ENCODE measurements at places on chromosomes 3 and 15.

DNA sequence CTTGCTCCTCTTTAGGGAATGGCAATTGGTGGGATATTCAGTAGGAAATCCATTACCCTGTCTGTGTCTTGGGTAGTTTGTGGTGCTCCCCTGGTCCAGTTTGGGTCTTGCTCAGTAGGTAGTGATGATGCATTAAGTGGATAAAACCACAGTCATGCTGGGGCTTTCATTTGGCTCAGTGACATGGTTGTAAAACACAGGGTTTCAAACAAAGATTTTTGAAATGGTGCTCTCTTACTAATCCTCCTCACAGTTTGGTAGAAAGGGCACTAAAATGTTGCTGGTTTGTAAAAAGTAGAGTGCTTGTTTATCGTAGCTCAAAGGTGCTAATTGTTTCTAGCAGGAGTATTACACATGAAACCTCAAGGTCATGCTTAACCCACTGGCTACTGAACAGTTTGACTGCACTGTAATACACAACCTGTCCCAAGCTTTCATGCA is 22.9 kb downstream of the BBX start:
- no peak for DNase-seq

DNA sequence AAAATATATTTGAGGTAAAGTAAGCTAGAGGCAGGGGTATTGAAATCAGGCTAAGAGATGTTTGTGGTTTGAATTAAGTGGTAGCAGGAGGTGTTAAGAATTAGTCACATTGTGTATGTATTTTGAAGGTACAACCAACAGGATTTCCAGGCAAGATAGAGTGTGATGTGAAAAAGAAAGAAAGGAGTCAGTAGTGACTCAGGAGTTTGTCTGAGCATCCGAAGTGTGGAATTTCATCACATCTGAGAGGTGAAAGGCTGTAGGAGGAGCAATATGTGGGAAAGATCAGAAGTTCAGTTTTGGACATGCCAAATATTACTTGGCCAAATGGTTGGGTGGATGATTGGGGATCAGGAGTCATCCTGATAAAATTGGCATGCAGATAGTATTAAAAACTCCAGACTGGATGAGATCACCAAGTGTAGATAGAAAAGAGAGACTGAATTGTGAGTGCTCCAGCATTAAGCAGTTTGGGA is 32.1 kb upstream of the EBLN2 start:
- no peak for DNase-seq

GRCh38 chr3:59677747-59678702 is 628.2 kb upstream of the CFAP20DC start:
- DNase-seq, result no peak

DNA sequence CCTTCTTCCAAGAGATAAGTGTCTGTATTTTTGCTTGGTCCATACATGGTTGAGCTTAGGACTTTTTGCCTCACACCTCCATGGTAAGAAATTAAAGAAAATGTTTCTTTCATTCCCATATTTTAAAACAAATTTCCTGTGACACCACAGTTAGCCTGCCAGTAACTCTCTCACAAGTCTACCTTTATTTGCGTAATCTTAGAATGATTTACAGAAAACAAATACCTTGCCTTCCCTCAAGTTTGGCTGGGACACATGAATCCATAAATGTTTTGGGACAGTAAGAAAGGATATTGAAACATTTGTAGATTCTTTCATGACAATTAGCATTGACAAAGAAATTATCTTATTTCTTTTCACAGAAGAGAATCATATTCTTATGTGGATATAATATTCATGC is 3.8 kb upstream of the ARL14 start:
- DNase-seq, result no peak

DNA sequence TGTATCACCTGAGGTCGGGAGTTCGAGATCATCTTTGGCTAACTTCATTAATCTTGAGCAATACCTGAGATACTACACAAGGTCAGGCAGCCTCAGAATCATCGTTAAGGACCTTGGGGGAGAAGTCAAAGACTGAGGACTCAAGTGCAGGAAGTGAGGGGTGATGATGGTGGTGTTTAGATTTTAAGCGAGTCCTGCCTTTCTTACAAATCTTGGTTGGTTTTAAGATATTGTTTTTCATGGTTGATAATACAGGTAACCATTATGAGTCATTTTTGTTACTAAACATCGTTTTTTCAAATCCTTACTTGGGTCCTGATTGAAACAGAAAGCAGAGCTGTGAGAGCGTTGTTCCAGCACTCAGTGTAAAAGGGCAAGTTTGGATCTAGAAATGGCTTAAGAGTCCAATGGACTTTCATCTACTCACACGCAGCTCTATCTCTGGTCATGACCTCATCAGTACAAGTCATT is 4.1 kb downstream of the RASGRP1 start:
- DNase-seq, result no peak

DNA sequence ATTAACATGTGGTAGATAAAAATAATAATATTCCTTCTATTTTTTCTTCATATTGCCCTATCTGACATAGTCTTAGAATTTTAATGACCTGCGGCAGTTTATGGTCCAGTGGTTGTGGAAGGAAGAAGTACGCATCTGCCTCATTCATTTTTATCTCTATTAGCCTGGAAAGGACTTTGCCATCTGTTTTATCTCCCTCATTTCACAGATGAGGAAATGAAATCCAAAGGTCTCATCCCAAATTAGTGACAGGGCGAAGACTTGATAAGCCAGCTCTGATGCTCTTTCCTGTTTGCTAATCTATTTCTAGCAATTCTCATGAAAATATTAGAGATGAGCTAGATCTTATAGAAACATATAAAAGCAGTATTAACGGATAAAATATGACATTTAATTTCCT is 113.3 kb downstream of the KLHL25 start:
- DNase-seq, result no peak

- DNase-seq, result no peak
Measured at GRCh38 chr3:14236902-14237301, 58.3 kb downstream of the LSM3 start.

GRCh38 chr15:28933710-28934445 is 48.1 kb downstream of the APBA2 start:
- DNase-seq, result no peak

DNA sequence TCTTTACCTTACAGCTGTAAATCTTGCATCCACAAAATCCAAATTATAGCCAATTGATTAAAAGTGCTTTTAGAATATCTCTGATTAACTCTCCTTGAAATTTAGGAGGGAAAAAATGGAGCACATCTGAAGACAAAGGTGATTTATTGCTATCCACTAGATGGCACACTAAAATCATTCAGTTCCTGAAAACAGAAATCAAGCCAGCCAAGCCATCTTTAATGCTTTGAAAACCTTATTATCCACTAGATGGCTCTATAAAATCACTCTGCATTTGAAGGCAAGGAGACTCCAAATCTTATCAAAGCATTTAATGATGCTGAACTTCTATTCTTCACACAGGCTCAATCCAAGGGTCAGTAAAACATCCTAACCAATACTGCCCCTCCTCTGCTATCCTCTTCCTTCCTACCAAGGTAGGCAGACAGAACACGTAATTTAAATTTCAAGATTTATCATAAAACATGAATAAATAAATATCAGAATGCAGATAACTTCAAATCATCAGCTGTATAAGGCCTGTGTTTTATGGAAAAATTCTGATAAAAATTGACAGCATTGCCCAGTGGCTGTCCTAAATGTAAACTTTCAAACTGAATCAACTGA is 48.4 kb downstream of the GOLIM4 start:
- peak; percentile 87 for DNase-seq

DNA sequence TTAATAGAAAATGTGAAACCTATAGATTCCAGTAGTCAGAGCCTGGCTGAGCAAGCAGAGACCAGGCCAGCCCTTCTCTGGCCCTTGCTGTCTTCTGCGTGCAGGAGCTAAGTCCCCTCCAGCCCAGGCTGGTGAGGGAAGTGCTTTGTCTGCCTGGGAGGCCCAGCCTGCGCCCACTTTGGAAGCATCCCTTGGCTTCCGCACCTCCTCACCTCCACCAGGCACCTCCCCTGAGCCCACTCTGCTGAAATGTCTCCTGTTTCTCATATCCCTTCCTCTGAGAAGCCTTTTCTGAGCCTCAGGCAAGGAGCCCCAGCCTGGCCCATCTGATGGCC is 45.3 kb downstream of the ALDH1L1 start:
- DNase-seq, result no peak

DNA sequence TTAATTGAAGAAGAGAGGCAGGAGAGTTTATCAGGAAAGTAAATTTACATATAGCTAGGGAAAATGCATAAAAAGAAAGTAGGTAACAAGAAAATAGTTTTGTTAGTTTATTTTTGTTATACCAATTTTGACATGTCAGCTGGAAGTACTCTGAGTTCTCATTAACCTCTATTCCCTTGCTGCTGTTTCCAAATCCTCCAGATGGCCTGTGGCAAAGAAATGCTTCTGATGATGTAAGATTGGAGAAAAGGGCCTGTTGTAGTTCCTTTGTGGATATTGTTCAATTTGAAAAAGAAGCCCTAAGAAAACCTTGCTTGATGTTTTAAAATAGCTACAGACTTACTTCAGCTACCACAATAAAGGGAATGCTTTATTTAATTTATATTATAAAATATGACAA is 192.9 kb upstream of the SLITRK3 start:
- no peak for DNase-seq

- DNase-seq, result no peak
Measured at GRCh38 chr3:55964491-55964985, 477.4 kb upstream of the WNT5A start.

GRCh38 chr15:91784973-91785709 is 68.4 kb upstream of the SLCO3A1 start:
- no peak for DNase-seq

- no peak for DNase-seq
Measured at GRCh38 chr3:161339517-161340500, 31.5 kb downstream of the SPTSSB start.

DNA sequence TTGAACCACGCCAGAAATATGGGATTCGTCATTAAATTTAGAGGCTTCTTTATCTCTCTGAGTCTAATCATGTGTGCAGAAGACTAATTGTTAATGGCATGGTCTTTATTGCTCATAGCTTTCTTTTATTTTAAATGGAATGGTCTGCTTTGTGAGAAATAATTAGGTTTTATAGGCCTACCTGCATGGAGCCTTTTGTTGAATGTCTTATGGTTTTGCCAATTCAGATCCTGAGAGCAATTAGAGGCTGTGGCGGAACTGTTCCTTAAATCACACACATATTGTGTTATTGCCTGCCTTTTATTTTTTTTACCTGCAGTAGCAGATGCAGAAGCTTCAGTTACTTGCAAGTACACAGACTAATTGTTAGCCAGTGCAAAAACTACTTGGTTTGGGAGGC is 306.2 kb downstream of the NLGN1 start:
- no peak for DNase-seq

DNA sequence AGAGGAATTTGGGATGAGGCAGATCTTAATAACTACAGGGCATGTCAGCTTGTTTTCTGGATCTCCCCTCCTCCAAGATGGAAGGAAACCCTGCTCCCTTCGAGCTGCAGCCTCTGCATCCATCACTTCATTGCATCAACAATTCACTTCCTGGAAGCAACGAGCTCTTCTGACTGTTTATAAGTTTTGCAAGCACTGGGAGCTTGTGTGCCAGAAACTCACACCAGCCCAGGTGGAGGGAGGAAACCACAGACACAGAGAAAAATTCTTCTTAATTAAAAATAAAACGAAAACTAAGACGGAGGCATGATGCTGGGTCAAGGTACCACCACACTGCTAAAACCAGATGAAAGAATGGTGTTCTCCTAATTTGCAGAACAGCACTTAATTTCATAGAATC is 10.6 kb downstream of the LRIG1 start:
- no peak for DNase-seq

- no peak for DNase-seq
Measured at GRCh38 chr3:38133557-38134405, 3.1 kb downstream of the ACAA1 start.

DNA sequence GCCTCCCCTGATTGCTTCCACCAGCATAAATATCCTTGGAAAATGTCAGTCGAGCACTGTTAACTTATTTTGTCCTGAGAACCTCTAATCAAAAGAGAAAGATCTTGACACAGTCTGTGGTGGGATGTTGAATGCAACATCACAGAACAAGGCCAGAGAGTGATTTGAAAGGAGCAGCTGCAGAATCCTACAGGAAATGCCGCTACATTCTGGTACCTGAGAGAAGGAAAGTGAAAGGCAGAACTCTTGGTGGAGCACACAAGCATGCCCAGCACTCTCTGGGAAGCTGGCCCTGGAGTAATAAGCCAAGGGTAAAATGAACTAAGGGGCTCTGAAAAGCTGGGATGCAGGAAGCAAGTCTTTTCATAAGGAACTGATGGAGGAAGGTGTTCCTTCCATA is 75.8 kb downstream of the CBLB start:
- no peak for DNase-seq

DNA sequence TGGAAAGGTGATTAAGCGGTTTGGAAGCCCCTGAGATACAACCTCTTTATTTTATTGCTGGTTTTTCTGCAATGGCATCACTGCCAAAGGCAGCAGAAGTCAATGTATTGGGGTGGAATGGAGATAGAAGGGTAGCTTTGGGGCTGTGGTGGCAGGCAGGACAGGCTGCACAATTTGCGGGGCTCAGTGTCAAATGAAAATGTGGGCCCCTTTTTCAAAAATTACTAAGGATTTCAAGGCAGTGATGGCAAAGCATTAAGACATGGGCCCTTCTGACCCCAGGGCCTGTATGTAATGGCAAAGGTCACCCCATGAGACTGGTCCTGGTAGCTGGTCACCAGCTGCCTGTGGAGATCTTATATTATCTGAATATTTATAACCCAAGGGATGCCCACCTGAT is 29.3 kb upstream of the GALNT15 start:
- no peak for DNase-seq

DNA sequence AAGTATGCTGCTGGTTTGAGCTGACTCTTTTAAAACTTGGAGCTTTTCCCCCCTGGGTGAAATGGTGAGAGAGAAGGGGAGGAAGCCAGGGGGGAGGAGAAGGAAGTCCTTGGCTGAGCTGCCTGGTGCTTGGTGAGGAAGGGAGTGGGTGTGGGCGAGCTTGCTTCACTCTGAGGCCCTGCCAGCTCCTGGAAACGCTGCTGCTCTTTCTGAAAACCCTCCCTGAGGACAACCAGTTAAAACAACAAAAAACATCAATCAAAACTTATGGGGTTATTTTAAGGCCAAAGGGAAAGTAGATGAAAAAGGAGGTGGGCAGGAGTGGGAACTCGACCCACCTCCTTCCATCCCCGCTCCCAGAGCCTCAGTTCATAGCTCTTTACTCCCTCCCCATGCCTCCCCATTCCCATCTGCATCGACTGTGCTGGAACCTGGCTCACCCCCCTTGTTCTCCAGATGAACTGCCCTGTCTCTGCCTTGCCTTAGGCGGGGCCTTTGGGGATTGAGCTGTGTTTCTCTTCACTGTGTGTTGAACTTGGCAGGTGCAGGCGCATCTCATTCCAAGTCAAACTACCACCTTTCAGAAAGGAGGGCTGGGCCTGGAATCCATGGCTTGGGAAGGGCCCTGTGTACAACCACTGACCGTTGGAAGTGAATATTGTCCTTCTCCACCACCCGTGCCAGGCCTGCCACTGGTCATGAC is 166.1 kb downstream of the ZNF621 start:
- no peak for DNase-seq

GRCh38 chr15:51398626-51399025 is 57.2 kb downstream of the GLDN start:
- DNase-seq, result no peak

DNA sequence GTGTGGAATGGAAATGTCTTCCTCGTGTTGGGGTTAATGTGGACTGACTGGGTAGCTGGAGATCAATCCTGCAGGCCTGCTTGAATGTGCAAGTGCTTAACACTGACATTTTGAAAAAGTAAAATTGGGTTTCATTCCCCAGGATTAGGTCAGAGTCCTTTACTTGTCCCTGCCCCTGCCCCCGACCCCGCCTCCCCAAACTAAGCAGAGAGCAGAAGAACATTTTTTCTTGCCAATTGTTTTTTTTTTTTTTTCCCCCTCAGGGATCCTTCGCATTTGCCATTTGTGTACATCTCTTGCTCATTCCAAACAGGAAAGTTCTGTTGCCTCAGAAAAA is 147.0 kb upstream of the NR2F2 start:
- DNase-seq, result no peak
